CD4-positive, alpha-beta memory T cell (primary cell): ENCODE measurements at places on chromosomes 4 and X. TPM values are rescaled to one million over a fixed set of nuclear protein-coding genes. Genes with fewer than 3 reads are reported as not detected.

ZNF157 gene
- 0.22 TPM for polyA plus RNA-seq

IL21 gene
- 0.10 TPM for polyA plus RNA-seq

CA5B gene
- polyA plus RNA-seq = 89.2 TPM

FANCB gene
- 2.3 TPM for polyA plus RNA-seq

TMSB15A gene
- polyA plus RNA-seq = not detected

IL9R gene
- polyA plus RNA-seq = 2.0 TPM

AMBN gene
- polyA plus RNA-seq = not detected

HERC3 gene
- polyA plus RNA-seq = 44.8 TPM

CT47B1 gene
- not detected for polyA plus RNA-seq

ADAM29 gene
- not detected for polyA plus RNA-seq

SLC34A2 gene
- not detected for polyA plus RNA-seq

VEGFD gene
- polyA plus RNA-seq = not detected

SMR3B gene
- not detected for polyA plus RNA-seq

HSFX1 gene
- polyA plus RNA-seq = not detected

ANK2 gene
- not detected for polyA plus RNA-seq

TMSB15C gene
- polyA plus RNA-seq = 0.48 TPM

EGFL6 gene
- not detected for polyA plus RNA-seq

GPM6B gene
- polyA plus RNA-seq = 0.39 TPM

HELQ gene
- 24.0 TPM for polyA plus RNA-seq

ERCC6L gene
- polyA plus RNA-seq = 0.30 TPM

ABCE1 gene
- polyA plus RNA-seq = 63.8 TPM

PDS5A gene
- polyA plus RNA-seq = 56.6 TPM

GPR78 gene
- not detected for polyA plus RNA-seq

TLR2 gene
- 3.0 TPM for polyA plus RNA-seq

STATH gene
- polyA plus RNA-seq = not detected

RBM10 gene
- polyA plus RNA-seq = 33.0 TPM

EIF2S3 gene
- polyA plus RNA-seq = 120 TPM

MSL3 gene
- polyA plus RNA-seq = 72.9 TPM

RNF212 gene
- polyA plus RNA-seq = 3.7 TPM

HPGDS gene
- polyA plus RNA-seq = not detected

SPARCL1 gene
- polyA plus RNA-seq = not detected

CT45A1 gene
- not detected for polyA plus RNA-seq

CXCL10 gene
- polyA plus RNA-seq = not detected

DCHS2 gene
- polyA plus RNA-seq = 0.33 TPM

ARMCX1 gene
- polyA plus RNA-seq = 0.32 TPM

GPR101 gene
- not detected for polyA plus RNA-seq

USP17L29 gene
- not detected for polyA plus RNA-seq

TCEAL2 gene
- polyA plus RNA-seq = 0.67 TPM

TRIM61 gene
- polyA plus RNA-seq = not detected

CXCL9 gene
- polyA plus RNA-seq = not detected

MMRN1 gene
- 1.6 TPM for polyA plus RNA-seq

WDR1 gene
- polyA plus RNA-seq = 337 TPM

FDCSP gene
- not detected for polyA plus RNA-seq

XAGE2 gene
- not detected for polyA plus RNA-seq

PF4V1 gene
- polyA plus RNA-seq = not detected

EXOC1L gene
- polyA plus RNA-seq = not detected

STBD1 gene
- 1.2 TPM for polyA plus RNA-seq

ADRA2C gene
- not detected for polyA plus RNA-seq

MOB1B gene
- 1.7 TPM for polyA plus RNA-seq
